T-helper 17 cell (primary cell): ENCODE measurements at places on chromosomes 3 and 15.

- DNase-seq: no peak
Observed at GRCh38 chr3:124878561-124879336, 8.4 kb downstream of the ITGB5 start.

GRCh38 chr3:139289860-139290524, 53.8 kb upstream of the MRPS22 start:
- DNase-seq: no peak

DNA sequence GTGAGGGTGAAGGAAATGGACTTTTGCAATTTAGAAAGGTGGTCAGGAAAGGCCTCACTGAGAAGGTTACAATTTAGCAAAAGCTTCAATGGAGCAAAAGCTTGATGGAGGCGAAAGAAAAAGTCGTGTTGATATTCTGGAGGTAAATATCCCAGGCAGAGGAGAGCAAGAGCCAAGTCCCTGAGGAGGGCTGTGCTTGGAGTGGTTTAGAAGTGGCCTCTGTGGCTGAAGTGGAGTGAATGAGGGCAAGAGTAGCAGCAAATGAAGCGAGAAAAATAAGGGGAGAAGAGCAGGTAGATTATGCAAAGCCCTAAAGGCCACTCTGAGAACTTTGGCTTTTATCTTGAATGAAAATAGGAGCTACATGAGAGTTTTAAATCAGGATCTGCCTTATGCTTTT, 54.1 kb downstream of the GUCA1C start:
- no peak for DNase-seq

DNA sequence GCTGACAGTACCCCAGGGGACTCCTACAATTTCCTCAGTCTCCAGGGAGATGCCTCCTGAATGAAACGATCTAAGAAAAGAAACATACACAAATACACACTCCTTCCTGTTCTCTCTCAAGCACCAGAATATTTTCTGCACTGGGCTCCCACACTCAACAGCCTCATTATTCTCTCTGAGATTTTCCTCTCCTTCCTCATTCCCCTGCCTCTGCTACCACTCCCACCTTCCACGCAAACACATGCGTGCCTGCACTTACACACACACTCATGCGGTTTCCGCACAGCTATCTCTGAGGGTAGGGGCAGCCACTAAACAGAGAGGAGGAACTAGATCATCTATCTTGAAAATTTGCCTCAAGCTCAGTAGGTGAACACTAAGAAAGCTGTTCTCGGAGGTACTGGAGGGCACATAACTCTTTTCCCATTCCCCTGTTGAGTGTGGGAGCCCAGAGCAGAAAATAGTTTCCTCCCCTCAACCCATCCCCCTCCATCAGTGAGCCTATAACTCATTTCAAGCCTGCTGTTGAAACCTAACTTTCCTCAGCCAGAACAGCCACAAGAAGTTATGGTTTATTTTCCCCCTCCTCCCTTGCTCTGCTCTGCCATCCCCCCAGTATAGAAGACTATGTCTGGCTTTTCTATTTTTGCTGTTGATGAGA, 30.5 kb upstream of the TIPARP start:
- peak; percentile 7 for DNase-seq
